M059J (cell line): ENCODE measurements at places on chromosomes 5 and 9. TPM values are rescaled to one million over a fixed set of nuclear protein-coding genes. Genes with fewer than 3 reads are reported as not detected.

Gene BTNL8
- not detected in 2 replicates for total RNA-seq

Gene ZDHHC11B
- not detected in 2 replicates for total RNA-seq

Gene ZBED3
- 0.64 and 0.99 TPM in 2 replicates for total RNA-seq

Gene CDH10
- 0.10 TPM in 1 of 2 replicates, not detected in the other for total RNA-seq

Gene SOHLH1
- total RNA-seq = not detected in 2 replicates

Gene AJM1
- total RNA-seq = 0.15 and 1.1 TPM in 2 replicates

Gene SVEP1
- 1.2 and 1.5 TPM in 2 replicates for total RNA-seq

GRCh38 chr9:133321411-133321935 lies 14.5 kb downstream of the SURF6 start:
- no peak for DNase-seq

DNA sequence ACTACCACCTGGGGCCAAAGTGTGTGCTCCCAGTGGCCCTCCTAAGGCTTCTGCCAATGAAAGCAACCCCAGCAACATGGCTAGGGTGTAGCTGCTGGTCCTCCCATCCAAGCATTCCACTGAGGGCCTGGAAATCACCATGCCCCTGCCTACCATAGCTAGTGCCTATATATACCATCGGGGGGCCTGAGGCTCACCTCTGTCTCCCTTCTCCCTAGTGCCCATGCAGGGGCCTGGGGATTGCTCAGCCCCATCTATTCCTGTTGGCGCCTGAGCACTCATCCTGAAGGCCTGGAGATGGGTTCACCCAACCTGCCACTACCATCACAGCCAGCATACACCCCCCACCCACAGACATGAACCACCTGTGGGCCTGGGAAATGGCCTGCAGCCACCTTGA lies 367.3 kb downstream of the RAB3C start:
- DNase-seq = no peak

DNA sequence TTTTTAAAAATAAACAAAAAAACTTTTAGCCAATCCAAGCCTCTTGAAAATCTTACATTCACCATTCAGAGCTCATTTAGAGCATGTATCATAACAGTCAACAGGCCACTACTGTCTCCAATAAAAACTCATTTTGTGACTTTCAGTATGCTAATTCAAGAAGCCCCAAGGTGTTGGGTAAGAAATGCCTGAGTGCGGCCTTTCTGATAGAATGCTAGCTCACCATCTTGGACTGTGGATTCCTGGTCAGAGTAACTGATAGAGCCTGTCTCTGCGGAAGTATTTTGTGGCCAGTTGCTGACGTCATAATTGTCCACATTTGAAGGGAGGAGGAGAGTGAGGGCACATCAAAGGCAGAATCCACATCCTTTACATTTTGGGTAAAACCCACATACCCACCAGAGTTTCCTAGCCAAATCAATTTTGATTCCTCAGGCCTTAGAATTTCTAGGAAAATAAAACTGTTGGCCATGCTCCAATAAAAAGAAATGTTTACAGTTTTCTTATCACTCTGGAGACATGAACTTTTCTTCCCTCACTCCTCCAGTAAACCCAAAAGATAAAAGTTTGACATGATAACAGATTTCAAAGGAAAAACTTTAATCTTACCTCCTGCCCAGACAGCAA lies 41.1 kb upstream of the ERCC6L2 start:
- no peak for DNase-seq

DNA sequence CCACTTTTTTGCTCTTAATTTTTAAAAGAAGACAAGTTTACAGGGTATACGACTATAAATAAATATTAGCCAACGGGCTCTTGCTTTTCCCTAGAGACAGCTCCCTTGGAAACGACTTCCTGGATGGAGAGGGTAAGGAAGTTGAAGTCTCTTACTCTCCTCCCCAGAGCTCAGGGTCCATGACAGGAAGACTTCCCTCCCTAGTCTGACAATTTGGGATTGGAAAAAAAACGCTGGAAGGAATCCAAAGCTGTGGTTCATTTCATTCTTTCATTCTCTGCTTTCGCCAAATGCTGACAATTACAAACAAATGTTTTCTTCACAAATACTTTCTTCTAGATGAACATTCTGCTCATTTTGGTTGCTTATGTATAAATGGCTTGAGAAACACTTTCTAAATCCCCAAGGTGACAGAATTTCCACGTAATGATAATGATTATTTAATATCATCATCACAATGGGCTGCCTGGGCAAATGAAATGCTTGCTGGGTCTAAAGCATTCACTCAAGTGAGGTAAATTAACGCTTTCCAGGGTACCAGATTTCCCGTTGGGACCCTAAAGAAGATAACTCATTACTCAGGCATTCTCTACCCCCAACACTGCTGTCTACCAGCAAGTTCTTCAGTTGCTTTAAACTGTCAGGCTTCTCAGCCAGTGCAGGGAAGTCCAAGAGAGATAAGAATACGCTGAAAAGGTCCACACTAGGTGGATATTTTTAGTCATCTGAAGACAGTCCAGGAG lies 139.8 kb upstream of the SLC30A5 start:
- DNase-seq = peak; percentile 15

GRCh38 chr5:128304088-128304487 lies 220.5 kb downstream of the SLC12A2 start:
- DNase-seq = peak; percentile 48

GRCh38 chr9:97954550-97954989 lies 16.6 kb upstream of the HEMGN start:
- DNase-seq = peak; percentile 47

- DNase-seq = no peak
Measured at GRCh38 chr9:107285286-107285685, 2.2 kb downstream of the RAD23B start.

DNA sequence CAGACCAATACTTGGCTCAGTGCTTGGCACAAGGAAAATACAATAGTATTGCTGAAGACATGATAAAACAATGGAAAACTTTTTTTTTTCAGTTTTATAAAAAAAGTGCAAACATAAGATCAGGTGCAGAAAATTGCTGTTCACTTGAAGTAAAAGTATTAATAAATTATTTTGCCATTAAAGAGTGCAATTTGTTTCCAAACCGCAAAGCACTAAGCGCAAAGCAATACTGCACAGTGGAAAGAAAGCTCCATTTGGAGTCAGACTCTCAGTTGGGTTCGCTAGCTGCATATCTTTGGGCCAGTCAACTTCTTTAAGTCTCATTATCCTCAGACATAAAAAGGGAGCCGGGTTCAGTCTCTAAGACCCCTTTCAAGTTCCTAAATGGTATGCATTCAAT lies 45.8 kb downstream of the MEF2C start:
- DNase-seq = no peak

DNA sequence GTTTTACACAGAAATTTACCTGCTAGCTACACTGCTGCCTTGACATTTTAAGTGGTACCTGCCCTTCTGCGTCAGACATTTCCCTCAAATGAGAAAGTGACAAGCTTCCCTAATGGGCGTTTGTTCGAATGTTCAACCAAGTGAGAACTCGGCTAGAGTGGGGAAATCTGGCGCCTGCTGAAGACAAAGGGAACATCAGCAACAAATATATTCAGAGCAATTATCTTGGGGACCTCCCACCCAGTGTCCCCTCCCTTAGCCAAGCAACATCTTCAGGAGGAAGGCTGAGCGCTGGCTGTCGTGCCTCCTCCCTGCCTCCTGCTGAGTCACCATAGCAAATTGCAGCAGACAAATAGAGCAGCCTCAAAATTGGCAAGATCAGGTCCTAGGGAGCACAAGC lies 57.1 kb downstream of the MFAP3 start:
- no peak for DNase-seq

DNA sequence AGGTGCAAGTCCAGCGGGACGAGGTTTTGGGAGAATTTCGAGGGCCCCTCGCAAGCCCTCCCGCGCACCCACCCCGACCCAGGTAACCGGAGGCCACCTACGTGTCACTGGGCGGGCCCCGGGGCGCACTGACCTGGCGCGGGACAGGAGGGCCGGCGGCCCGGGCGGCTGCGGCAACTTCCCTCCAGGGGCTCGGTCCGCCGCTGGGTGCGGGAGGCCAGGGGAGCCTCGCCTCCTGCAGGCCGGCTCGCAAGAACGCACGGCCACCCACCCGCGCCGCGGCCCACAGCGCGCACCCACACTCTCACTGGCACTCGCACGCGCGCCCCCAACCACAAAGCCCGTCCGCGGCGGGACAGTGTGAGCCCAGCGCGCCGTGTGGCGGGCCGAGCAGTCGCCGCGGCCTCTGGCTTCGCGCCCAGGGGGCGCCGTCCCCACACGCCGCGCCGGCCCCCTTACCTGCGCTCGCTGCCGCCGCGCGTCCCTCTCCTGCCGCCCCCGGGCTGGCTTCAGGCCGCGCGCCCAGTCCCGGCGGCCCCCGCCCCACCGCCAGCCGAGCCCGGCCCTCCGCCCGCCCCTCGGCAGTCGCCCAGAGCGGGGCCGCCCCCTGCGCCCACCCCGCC lies 451 bp downstream of the LPAR1 start:
- peak; percentile 52 for DNase-seq

DNA sequence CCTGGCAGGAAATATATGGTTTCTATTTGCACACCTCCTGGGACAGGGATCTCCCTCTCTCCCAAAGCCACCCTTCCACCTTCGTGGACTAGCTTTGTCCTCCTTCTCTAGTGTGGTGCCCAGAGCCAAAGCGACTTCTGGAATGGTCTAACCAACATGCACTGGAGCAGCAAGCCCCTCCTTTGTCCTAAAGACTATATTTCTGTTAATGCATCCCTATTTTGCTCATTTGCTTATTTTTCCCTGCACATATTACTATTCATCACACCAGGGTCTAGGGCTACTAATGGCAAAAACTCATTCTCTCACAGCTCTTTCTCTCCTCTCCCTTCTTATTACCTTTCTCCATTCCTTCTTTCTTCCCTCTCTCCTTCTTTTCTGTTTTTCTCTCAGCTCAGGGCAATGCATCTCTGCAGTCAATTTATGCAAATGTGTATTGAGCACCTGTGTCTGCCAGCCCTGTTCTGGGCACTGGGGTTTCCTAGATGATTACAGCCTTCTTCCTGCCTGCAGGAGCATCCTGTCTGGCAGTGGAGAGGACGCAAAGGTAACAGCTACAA lies 2.8 kb upstream of the NEURL1B start:
- DNase-seq = no peak

- peak; percentile 12 for DNase-seq
Measured at GRCh38 chr9:79946712-79947111, 374.9 kb downstream of the TLE4 start.

DNA sequence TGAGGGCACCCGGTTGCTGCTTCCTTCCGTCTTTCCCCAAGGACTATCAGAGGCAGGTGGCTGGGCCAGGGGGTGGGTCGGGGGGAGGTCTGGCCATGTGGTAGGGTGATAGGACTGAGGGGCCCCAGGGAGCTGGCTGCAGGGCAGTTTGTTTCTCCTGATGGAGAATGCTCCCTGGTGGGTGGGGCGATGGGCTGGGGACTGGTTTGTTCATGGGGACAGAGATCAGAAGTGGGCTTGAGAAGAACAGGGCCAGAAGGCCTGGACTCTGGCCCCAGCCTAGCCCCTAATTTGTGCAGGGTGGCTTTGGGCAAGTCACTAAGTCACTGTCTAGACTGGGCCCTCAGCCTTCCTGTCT lies 117.4 kb downstream of the RGS3 start:
- no peak for DNase-seq

GRCh38 chr9:121620777-121621449 lies 30.5 kb upstream of the DAB2IP start:
- DNase-seq = peak; percentile 41
